ENCODE measurements at places on chromosomes 1 and 21. TPM values are rescaled to one million over a fixed set of nuclear protein-coding genes. Genes with fewer than 3 reads are reported as not detected.

- H3K27me3 ChIP-seq, result peaks cover 2% of the 10 kb centered on the region
- no peak overlapping the region for H3K27ac ChIP-seq
- H3K4me1 ChIP-seq, result peaks cover 18% of the 10 kb centered on the region
- H3K4me3 ChIP-seq, result no peak overlapping the region
- H3K36me3 ChIP-seq, result no peaks in the 10 kb centered on the region
These were observed 121.4 kb upstream of the ZBTB40 start for GRCh38 chr1:22330092-22330759.

GRCh38 chr1:181655756-181656155 lies 172.4 kb downstream of the CACNA1E start:
- no peaks in the 10 kb centered on the region for H3K36me3 ChIP-seq
- no peak overlapping the region for H3K27ac ChIP-seq
- no peaks in the 10 kb centered on the region for H3K4me1 ChIP-seq
- no peak overlapping the region for H3K4me3 ChIP-seq

- H3K4me1 ChIP-seq, result no peaks in the 10 kb centered on the region
- DNase-seq, result no peak
- H3K27ac ChIP-seq, result no peak overlapping the region
- H3K27me3 ChIP-seq, result no peaks in the 10 kb centered on the region
- H3K4me3 ChIP-seq, result no peak overlapping the region
- H3K36me3 ChIP-seq, result no peaks in the 10 kb centered on the region
These were observed 27.2 kb downstream of the EXOC8 start for GRCh38 chr1:231310391-231310934.

GRCh38 chr1:59994302-59995198 lies 68.0 kb upstream of the CYP2J2 start:
- peaks cover 5% of the 10 kb centered on the region for H3K27me3 ChIP-seq
- peak; percentile 26 for DNase-seq
- H3K36me3 ChIP-seq, result no peaks in the 10 kb centered on the region

DNA sequence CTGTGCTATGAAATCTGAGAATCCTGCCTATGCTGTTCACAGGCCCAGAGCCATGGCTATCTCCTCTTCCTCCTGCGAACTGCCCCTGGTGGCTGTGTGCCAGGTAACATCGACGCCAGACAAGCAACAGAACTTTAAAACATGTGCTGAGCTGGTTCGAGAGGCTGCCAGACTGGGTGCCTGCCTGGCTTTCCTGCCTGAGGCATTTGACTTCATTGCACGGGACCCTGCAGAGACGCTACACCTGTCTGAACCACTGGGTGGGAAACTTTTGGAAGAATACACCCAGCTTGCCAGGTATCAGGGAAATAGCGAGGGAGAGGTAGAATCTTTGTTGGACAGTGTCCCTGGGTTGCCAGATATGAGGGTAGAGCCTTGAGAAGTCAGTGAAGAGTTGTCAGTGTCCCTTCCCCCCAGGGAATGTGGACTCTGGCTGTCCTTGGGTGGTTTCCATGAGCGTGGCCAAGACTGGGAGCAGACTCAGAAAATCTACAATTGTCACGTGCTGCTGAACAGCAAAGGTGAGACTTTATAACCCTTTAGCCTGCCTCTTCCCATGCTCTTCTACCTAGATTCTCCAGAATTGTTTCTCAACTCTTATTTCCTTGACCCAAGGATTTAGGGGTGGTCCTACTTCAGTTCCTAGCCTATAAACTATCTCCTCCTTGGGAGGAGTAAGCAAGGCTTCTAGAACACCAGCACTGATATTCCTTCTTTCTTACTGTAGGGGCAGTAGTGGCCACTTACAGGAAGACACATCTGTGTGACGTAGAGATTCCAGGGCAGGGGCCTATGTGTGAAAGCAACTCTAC lies 1.4 kb downstream of the NIT1 start:
- DNase-seq, result peak; percentile 86
- H3K4me1 ChIP-seq, result peaks cover 30% of the 10 kb centered on the region
- H3K27me3 ChIP-seq, result no peaks in the 10 kb centered on the region
- peak overlapping the region; percentile 95 for H3K27ac ChIP-seq
- no peak overlapping the region for H3K4me3 ChIP-seq

GRCh38 chr1:1282998-1283397 lies 2.8 kb downstream of the SCNN1D start:
- no peaks in the 10 kb centered on the region for H3K27me3 ChIP-seq
- no peak overlapping the region for H3K27ac ChIP-seq
- DNase-seq, result no peak

GRCh38 chr1:183970516-183971300 lies 66.8 kb downstream of the COLGALT2 start:
- H3K27me3 ChIP-seq, result no peaks in the 10 kb centered on the region
- H3K4me3 ChIP-seq, result no peak overlapping the region
- no peaks in the 10 kb centered on the region for H3K4me1 ChIP-seq

DNA sequence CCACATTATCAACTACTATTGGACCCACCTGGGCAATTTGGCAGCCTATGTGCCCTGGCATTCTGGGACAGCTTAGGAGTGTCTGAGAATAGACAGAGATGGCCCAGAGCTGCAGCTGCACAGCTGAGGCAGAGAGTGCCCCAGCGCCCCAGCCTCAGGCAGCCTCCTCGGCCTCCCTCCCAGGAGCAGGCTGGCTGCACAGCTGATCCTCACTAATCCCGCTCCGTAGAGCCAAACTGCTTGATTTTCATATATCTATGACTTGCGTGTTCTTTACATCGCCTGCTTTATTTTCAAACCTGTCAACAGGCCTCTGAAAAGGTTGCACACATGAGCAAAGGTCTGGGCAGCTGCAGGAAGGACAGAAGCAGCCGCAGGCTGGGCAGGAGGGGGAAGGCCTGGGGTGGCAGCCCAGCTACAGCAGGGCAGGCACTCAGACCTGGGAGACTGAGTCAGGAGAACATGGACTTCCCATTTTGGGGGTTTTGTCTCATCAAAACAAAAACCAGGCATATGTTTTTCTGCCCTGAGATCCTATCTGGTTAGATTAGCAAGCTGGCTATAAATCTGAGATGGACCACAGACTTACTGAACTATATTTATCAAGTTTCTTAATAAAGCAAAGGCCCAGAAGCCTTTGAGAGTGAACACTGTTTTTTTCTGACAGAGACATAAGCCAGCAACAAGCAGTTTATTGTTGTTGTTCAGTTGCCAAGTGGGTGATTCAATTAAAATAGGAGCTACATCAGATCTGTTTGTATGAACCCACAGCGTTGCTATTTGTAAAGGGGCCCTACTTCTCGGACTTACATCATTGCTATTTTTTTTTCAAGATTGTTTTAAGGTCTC lies 301.8 kb upstream of the DUSP10 start:
- H3K36me3 ChIP-seq, result no peaks in the 10 kb centered on the region
- H3K4me3 ChIP-seq, result no peak overlapping the region
- H3K4me1 ChIP-seq, result peaks cover 20% of the 10 kb centered on the region

- no peaks in the 10 kb centered on the region for H3K27me3 ChIP-seq
- no peak for DNase-seq
- no peak overlapping the region for H3K27ac ChIP-seq
- no peak overlapping the region for H3K4me3 ChIP-seq
These were observed 9.1 kb downstream of the IL22RA1 start for GRCh38 chr1:24133819-24134218.

GRCh38 chr1:58397187-58397820 lies 149.2 kb downstream of the OMA1 start:
- DNase-seq, result peak; percentile 17
- H3K4me3 ChIP-seq, result no peak overlapping the region
- no peaks in the 10 kb centered on the region for H3K27me3 ChIP-seq

DNA sequence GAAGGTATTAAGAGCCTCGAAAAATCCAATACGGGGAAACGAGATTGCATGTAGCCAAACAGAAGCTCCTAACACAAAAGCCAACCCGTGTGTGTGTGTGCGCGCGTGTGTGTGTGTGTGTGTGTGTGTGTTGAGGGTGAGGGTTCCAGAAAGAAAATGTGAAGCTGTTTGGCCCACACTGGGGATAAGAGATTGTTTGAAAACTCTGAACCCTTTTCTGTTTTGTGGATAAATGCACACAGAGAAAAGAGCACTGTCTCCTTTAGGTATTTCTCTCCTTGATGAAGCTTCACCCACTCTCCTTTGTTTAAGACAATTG lies 1.9 kb downstream of the WLS start:
- H3K36me3 ChIP-seq, result no peaks in the 10 kb centered on the region
- H3K4me1 ChIP-seq, result peaks cover 12% of the 10 kb centered on the region
- H3K4me3 ChIP-seq, result peak overlapping the region; percentile 92
- H3K27ac ChIP-seq, result peak overlapping the region; percentile 87

DNA sequence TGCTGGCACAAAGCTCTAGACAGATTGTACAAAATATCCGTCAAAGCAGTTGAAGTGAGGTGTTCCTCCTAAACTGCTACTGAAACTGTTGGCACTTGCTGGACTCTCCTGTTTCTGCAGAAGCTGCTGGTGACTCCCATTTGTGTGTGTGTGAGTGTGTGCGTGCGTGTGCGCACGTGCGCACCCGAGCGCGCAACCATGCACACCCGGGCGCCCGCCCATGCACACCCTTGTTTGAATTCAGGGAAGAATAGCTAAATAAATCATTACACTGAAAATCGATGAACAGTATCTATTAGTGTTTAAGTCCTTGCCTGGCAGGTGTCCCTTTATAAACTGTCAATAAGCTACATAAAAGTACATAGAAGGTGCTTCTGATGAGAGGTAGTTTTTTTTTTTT lies 156.4 kb upstream of the B3GALT2 start:
- no peaks in the 10 kb centered on the region for H3K27me3 ChIP-seq
- no peak overlapping the region for H3K4me3 ChIP-seq
- H3K27ac ChIP-seq, result no peak overlapping the region
- DNase-seq, result no peak
- peaks cover 7% of the 10 kb centered on the region for H3K4me1 ChIP-seq
- H3K36me3 ChIP-seq, result no peaks in the 10 kb centered on the region

DNA sequence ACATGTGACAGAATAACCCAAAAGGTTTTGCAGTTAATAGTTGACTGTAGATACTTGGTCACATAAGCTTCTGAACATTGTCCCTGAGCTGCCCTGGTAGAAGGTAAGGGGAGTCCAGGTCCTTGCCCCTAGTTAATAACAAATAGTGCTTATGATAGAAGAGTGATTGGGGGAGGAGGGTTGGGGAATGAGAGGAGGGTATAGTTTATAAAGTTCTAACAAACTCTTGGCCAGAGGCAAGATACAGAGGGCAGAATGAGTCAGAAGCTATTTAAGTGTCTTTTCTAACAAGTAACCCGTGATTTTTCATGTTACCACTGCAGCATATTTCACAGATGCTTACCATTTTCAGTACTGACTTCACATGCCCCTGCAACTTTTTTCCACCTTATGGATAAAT lies 26.7 kb upstream of the MYOCOS start:
- H3K27me3 ChIP-seq, result no peaks in the 10 kb centered on the region
- H3K4me3 ChIP-seq, result no peak overlapping the region
- H3K4me1 ChIP-seq, result no peaks in the 10 kb centered on the region
- no peak for DNase-seq

- no peak overlapping the region for H3K4me3 ChIP-seq
- DNase-seq, result no peak
- no peaks in the 10 kb centered on the region for H3K27me3 ChIP-seq
- no peaks in the 10 kb centered on the region for H3K4me1 ChIP-seq
- no peaks in the 10 kb centered on the region for H3K36me3 ChIP-seq
- no peak overlapping the region for H3K27ac ChIP-seq
These were observed 1495.3 kb downstream of the MRPL39 start for GRCh38 chr21:24112020-24112419.

DNA sequence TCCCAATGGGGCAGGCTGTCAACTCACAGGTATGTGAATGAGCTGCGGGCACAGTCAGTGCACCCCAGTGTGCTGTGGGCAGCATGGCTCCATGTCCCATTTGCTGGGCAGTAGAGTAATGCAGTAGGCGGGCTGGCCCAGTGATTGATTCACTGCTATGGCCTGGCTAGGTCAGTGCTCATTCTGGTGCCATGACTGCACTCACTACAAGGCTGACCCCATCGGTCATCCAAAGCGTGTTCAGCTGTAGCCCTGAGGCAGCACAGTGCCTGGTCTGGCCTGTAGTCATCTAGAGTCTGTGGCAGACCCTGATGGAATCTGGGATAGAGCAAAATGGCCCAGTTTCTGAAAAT lies 7.4 kb downstream of the HYI start:
- DNase-seq, result no peak
- no peaks in the 10 kb centered on the region for H3K36me3 ChIP-seq
- H3K4me3 ChIP-seq, result no peak overlapping the region
- H3K27me3 ChIP-seq, result no peaks in the 10 kb centered on the region
- H3K27ac ChIP-seq, result no peak overlapping the region

DNA sequence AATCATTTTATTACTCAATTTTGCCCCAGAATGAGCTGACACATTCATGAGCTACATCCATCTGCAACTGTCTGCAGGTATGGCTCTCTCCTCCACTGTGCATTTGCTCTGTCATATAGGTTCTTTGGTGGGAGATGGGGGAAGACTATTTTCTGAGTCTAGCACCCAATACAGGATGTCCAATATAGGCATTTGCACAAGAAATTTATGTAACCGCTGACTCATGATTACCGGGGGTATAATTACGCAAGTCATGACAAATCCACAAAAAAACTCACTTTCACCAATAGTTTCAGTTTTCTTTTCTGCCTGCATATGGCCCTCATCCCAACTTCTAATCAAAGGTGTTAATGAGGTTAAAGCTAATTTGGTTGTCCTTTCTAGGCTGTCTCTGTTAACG lies 17.5 kb upstream of the VSIG8 start:
- no peak overlapping the region for H3K4me3 ChIP-seq
- no peak overlapping the region for H3K27ac ChIP-seq
- DNase-seq, result no peak
- peaks cover 2% of the 10 kb centered on the region for H3K4me1 ChIP-seq

Gene NCSTN
- total RNA-seq, result 103 TPM

Gene KCNJ15
- 0.43 TPM for total RNA-seq

Gene TNFRSF25
- 4.8 TPM for total RNA-seq

Gene MPC2
- 170 TPM for total RNA-seq

Data from hepatocyte (in vitro differentiated cells).